ENCODE measurements at places on chromosomes 4 and X.

DNA sequence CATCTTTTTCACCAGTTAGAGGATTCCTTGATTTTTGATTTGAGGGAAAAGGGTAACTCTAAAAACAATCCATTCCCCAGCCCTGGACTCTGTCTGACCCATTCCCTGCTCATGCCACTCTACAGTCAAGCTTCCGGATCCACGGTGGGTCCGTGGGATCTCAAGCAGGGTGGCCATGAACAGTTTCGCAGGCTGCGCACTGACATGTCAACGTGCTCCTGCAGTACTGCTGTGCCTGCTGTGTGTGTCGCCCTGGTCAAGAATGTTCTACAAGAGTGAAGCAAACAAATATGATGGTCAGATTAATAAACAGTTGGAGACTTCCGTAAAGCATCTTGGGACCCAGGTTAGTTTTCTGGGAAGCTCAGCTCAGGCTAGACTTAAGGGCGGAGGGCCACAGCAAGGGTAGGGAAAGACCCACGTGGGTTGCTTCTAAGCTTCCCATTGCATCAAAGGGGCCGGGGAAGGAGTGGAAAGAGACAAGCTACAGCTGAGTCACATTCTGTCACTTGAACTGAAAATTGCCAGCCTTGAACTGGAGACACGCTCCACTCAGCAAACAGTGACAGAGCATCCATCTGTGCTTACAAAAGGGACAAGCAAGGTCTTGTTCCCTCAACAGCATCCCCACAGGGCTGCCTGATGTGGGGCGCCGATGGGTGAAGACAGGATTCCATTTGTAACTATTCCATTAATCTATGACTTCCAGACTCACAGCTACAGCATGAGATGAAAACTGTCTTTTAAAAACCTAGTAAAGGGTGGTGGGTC, 81.8 kb downstream of the MTMR1 start:
- no peak for DNase-seq

GRCh38 chrX:104695593-104695992, 129.6 kb downstream of the IL1RAPL2 start:
- no peak for DNase-seq

- no peak for DNase-seq
Observed at GRCh38 chr4:154858166-154858565, 77.1 kb downstream of the RBM46 start.

DNA sequence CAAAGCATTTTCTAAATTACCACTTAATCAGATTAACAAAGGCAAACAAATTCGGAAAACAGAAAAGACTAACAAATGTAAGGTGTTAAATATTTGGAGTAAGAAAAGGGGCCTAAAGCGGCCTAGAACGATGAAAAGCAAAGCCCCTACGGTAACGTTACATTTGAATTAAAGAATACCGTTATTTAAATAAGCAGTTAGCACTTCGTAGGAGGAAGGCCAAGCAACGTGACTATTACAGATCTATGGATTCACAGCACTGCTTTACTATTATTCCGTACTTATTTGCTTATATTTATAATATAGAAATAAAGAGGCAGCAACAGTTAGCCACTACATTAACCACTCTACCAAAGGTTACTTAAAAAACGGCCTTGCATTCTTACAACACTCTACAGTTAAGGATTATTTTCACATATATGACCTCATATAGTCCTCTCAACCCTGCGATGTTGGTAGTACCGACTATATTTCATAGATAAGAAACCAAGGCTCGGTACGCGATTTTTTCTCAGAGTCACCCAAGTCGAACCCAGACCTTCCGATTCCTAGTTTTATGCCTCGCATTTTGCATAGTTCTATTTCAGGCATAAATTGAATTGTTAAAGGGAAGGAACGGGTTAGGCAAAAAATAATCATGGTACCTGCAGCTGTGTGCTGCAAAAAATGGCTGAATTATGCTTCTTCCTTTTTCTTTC, 2.9 kb downstream of the KLHL15 start:
- DNase-seq, result no peak

- DNase-seq, result no peak
Observed at GRCh38 chr4:38600575-38600974, 63.4 kb upstream of the KLF3 start.

- DNase-seq, result no peak
Observed at GRCh38 chrX:50718776-50719175, 95.2 kb downstream of the SHROOM4 start.
